A549 treated with GW870086 at 1 μM for 4 hours (cell line): ENCODE measurements at places on chromosomes 5 and 9. TPM values are rescaled to one million over a fixed set of nuclear protein-coding genes. Genes with fewer than 3 reads are reported as not detected.

DMRT3 gene
- not detected in 5 replicates for total RNA-seq

SPACA9 gene
- total RNA-seq, result 4.1 to 5.3 TPM (median 4.9 TPM) in 5 replicates

CENPK gene
- total RNA-seq, result 27.9 to 33.3 TPM (median 31.4 TPM) in 5 replicates

PCDHB15 gene
- 0.05 to 0.16 TPM (median 0.09 TPM) in 3 of 5 replicates, not detected in the others for total RNA-seq

C9orf153 gene
- total RNA-seq, result 0.08 to 0.65 TPM (median 0.17 TPM) in 3 of 5 replicates, not detected in the others

CKMT2 gene
- not detected in 5 replicates for total RNA-seq

HARS2 gene
- 33.2 to 42.4 TPM (median 37.4 TPM) in 5 replicates for total RNA-seq
